ENCODE measurements at places on chromosomes 3 and 15.

DNA sequence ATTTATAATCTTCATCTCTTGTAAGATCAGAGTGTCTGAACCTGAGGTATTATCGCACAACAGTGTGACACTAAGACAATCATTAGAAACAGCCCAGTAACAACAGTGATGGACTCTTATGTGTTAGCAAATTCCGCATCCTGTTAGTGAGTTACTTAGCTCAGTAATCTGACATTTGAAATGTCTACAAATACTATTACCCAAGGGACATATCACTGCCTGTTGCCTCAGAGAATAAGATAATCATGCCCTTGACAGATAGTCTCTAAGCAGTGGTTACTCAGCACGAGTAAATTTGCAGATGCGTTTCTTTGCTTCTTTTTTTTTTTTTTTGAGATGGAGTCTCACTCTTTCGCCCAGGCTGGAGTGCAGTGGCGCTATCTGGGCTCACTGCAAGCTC, 13.4 kb upstream of the RTP1 start:
- DNase-seq, result no peak

- no peak for DNase-seq
These were observed 1.3 kb upstream of the THBS1 start for GRCh38 chr15:39579487-39580116.

GRCh38 chr3:194487289-194488054, 670 bp upstream of the ATP13A3 start:
- no peak for DNase-seq

GRCh38 chr3:24185738-24186384, 240.8 kb downstream of the NR1D2 start:
- DNase-seq, result no peak

- no peak for DNase-seq
These were observed 689.9 kb upstream of the SEMA6D start for GRCh38 chr15:47027322-47027946.

- DNase-seq, result no peak
These were observed 33.8 kb downstream of the RIOX2 start for GRCh38 chr3:97938444-97938843.

DNA sequence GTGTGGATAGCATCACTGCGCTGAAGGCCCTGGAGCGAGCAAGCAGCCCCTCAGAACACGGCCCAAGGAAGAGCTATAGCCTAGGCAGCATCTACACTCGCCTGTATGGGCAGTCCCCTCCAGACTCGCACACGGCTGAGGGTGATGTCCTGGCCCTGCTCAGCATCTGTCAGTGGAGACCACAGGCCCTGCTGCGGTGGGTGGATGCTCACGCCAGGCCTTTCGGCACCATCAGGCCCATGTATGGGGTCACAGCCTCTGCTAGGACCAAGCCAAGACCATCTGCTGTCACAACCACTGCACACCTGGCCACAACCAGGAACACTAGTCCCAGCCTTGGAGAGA, 20.5 kb downstream of the ATRIP start:
- no peak for DNase-seq

DNA sequence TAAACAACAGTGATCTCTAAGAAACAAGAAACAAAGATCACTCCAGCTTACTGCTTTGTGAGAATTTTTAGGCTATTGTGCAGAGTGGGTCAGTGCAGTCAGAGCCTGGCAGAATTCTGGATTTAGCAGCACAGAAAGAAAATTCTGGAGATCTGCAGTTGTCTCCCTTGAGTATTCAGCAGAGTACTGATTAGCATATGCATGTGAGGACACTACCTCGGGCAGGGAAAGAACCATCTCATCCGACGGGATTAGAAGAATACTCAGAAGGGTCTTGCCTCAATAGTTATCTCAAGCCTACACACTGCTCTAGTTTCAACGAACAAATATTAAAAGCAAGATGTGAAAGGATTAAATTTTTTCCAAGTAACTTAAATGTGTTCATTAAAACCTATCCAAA, 70.7 kb downstream of the TRPC1 start:
- DNase-seq, result no peak

DNA sequence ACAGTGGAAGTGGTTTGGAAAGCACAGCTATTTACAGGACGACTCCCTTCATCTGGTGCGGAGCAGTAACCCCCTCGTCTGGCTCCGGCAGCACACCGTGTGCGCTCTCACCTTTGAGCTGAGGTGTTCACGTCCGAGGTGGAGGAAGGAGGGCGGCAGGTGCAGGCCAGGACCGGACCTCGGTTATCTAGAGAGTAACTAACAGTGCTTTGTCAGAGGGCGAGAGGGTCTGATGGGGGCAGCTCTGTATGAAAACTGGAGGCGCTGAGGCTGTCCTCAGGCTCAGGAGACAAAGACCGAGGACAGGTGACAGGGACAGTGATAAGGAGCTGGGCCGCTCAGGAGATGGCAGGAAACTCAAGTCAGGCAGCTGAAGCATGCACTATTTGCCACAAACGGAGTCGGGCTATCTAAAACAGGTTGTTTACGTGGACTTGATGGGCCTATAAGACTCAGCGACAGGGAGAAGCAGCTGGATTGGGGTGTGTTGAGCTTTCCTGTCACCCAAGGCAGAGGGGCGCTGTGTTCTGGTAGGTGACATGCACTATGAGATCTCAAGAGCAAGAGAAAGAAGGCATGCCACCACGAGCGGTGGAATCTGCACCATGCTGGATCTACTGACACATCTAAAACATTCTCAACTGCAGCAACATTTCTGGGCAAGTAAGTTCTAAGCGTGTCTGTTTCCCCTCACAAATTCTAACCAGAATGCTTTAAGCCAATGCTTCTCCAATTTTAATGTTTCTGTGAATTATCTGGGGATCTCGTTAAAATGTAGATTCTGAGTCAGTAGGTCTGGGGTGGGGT, 155.2 kb downstream of the XXYLT1 start:
- DNase-seq, result no peak

- no peak for DNase-seq
These were observed 9.6 kb downstream of the CCR8 start for GRCh38 chr3:39339086-39339485.

Measured in caudate nucleus (tissue), 63 donors.